ENCODE measurements at places on chromosomes 7 and 10.

GRCh38 chr10:35216303-35216905 is 89.8 kb downstream of the CREM start:
- no peak for DNase-seq

DNA sequence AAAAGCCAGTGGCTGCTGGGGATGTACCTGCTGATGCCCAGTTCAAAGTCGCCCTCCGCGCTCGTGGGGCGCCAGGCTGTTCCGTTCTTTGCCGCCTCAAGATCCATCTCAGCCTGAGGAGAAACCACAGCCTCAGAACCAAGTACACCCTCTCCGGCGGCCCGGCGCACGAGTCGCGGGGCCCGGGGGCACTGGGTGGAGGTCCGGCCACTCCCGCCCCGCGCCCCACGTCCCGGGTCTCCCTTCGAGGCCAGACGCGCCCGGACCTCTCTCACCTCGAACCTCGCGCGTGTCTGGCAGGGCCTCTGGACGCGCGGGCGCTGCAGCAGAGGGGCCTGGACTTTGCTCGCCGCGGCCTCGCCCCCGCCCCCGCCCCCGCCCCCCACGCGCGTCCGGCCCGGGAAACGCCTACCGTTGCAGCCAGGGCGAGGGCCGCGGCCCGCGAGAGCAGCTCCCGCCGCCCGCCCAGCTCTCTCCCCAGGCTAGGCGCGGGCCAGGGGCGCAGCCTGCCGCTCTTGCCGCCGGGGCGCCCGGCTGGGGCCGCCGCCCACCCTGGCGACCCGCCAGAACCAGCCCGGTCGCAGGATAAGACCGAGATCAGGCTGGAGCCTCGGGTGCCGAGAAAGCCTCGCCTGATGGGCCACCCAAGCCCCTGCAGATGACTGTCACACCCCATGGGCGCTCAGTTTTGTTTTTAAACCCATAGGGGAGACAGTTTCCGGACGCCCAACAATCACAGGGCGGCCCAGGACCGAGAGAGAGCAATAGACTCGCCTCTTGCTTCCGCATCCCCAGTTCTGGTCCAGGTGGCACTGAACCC is at the start of gene ABCB4:
ABCB4 (minus strand) TSS at position 322 of the 820 bp plus-strand sequence; CDS start at position 107, 215 bp downstream.
- DNase-seq = no peak

DNA sequence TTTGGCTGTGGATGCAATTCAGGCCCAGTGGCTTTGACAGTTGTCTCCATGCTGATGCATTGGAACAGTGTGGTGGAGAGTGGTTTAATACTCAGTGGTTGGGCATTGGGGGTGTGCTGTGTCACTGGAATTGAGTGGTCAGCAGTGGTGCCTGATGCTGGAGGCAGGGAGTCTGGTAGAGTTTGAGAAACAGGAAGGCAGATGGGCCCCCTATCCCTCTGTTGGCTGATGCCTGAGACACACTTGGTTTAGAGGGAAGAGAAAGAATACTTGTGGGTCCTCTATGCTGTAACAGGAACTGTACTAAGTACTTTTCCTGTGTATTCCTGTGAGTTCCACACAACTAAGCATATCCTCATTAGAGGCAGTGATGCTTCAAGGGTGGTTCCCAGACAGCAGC is 55.4 kb downstream of the EEPD1 start:
- no peak for DNase-seq

GRCh38 chr7:93226310-93226709 is at the start of gene HEPACAM2:
TSS of gene HEPACAM2 (minus strand) at chr7:93226469.
- no peak for DNase-seq

DNA sequence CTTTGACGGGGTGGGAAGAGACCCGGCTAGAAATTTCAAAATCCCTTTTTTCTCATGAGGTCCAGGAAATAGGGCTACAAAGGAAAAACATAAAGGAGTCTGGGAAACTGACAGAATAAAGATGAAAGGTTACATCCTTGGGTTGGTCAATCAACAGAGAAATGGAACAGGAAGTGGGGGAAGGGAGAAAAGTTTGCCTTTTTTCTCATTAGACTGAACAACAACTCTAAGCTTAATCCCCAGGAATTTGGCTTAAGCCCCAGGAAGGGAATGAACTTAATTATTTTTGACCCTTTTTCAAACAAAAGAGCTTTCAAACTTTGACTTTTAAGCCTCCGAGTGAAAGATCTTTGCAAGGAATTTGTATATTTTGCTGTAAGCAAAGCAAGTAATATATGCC is 32.7 kb downstream of the LGI1 start:
- DNase-seq = no peak

- DNase-seq = no peak
Measured at GRCh38 chr10:20970708-20971107, 73.6 kb upstream of the NEBL start.

GRCh38 chr7:129462420-129462819 is 28.2 kb downstream of the STRIP2 start:
- DNase-seq = peak; percentile 62

DNA sequence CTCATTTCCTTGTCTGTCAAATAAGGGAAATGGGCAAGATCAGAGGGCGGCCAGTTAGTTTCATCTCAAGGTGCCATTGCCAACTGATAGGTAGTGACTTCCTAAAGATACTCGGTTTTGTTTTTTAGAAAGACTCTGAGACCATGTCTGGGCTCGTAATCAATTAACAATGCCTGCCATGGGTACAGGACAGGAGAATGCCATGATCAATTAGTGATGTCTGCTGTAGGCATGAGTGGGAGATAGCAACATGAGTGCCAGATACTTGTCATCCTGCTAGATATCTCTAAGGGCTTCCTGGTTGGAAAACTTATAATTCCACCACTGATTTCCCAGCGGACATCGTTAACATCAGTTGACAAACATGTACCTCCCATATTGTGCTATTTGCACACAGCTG is 64.8 kb downstream of the SH3PXD2A start:
- no peak for DNase-seq

GRCh38 chr7:31028417-31028992 is 23.6 kb upstream of the ADCYAP1R1 start:
- no peak for DNase-seq

DNA sequence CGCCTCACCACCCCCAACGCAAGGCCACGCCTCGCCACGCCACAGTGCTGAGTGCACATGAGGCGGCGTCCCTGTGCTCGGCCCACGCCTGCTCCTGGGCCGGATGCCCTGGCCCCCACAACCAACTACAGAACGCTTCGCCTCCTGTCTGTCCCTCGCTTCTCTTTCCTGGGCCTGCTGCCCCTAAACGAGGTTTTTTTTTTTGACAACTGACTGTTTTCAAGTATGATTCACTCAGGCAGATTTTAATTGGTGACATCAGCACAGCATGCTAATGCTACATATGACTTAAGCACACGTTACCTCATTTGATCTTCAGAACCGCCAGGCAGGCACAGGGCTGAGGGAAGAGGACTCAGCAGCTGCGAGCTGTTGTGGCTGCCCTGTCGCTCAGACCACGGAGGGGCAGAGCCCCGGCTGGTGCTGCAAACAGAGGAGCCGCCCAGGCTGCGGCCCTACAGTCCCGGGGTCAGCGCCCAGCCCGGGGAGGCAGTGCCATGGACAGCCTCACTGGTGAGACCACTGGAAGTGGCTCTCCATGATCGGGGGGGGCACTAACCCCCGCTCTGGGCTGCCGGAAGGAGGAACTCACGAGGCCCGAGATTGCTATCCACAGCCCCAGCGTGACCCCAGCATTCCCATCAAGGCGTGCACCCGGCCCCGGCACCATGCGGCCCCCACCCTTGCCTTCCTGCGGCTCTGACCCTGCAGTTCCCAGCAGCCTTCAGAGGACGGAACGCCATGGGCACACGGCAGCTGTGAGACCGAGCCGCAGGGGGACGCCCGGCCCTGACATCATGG is 212.8 kb downstream of the MAD1L1 start:
- DNase-seq = peak; percentile 22

- DNase-seq = no peak
Measured at GRCh38 chr10:128007971-128008370, 101.1 kb downstream of the PTPRE start.

- DNase-seq = no peak
Measured at GRCh38 chr10:77518910-77519274, 118.7 kb downstream of the KCNMA1 start.

- DNase-seq = no peak
Measured at GRCh38 chr10:33326933-33327332, 7.5 kb downstream of the NRP1 start.

- DNase-seq = no peak
Measured at GRCh38 chr7:154726368-154726767, 276.6 kb downstream of the PAXIP1 start.

- no peak for DNase-seq
Measured at GRCh38 chr10:61779950-61780659, 117.4 kb downstream of the CABCOCO1 start.

DNA sequence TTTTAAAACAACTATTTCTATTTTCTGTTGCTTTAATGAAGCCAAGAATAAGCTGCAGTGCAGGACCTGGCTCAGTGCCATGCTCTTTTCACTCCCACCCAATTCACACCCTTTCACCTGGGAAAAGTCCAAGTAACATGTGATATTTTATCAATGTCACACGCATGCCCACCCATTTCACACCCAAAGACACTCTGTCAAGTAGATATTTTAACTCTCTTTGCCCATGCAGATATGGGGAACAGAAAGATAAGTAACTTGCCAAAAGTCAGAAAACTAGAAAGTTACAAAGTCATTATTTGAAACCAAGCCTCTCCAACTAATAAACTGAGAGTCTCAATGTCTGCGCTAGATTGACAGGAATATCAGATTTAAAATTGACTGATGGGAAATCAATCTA is 706.7 kb upstream of the PHF14 start:
- DNase-seq = no peak

- DNase-seq = no peak
Measured at GRCh38 chr7:47188136-47188535, 393.8 kb downstream of the TNS3 start.

GRCh38 chr7:28006491-28006890 is 174.1 kb downstream of the JAZF1 start:
- no peak for DNase-seq

GRCh38 chr10:119608316-119609155 is 11.8 kb upstream of the TIAL1 start:
- no peak for DNase-seq

GRCh38 chr10:26300001-26300400 is 83.4 kb downstream of the GAD2 start:
- no peak for DNase-seq

DNA sequence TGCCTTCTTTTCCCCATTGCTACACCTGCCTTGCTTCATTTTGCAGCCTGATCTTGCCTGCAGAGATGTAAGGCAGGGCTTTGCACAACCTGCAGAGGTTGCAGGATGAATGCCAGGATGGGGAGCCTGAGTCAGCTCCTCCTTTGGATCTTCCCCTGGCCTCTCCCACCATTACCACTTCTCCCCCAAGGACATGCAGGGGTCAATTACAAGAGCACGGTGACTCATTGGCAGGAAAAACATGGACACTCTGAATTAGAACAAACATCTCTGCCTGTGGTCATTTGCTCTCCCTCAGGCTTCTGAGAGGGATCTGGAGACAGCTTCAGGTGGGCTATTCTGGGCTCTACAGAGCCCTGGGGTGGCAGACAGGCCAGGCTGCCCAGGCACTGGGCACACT is 89.2 kb downstream of the HERPUD2 start:
- no peak for DNase-seq

- no peak for DNase-seq
Measured at GRCh38 chr7:130419658-130420057, 21.2 kb downstream of the CEP41 start.

GRCh38 chr10:22988581-22989360 is 60.9 kb downstream of the ARMC3 start:
- peak; percentile 63 for DNase-seq

DNA sequence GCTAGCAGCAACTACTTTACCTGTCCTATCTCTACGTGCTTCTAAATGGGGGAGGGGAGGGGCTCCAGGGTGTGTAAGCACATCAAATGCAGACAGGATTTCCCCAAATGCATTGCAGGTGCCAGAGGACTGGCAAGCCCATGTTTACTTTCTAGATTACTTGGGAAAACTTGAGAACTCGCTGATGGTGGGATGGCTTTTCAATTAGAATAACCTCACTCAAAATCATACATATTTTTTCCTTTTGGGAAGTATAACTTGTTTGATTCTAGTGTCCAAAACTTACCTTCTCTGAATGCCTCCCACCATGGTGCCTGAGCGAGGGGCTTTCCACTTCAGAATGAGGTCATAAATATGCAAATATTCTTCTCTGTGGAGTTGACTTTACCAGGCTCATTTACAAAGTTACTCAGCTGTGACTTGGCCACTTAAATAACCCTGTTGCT is 191.3 kb upstream of the RHOBTB1 start:
- DNase-seq = no peak

DNA sequence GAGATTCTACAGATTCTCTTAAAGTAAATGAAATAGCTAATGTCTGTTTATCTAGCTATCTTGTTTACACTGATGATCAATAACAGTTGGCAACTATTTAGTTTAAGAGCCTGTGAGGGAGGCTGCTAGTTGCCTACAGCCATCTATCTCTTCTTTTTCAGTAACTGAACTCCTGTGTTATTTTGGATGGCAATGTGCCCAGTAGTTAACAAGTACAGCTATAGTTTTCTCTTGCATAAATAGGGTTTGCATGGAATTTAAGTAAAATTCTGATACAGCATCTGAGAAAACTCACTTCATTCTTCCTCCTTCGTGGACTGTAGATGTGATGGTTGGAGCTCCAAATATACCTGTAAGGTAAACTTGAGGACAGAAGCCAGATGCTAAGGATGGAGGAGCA is 219.5 kb upstream of the POT1 start:
- DNase-seq = no peak

DNA sequence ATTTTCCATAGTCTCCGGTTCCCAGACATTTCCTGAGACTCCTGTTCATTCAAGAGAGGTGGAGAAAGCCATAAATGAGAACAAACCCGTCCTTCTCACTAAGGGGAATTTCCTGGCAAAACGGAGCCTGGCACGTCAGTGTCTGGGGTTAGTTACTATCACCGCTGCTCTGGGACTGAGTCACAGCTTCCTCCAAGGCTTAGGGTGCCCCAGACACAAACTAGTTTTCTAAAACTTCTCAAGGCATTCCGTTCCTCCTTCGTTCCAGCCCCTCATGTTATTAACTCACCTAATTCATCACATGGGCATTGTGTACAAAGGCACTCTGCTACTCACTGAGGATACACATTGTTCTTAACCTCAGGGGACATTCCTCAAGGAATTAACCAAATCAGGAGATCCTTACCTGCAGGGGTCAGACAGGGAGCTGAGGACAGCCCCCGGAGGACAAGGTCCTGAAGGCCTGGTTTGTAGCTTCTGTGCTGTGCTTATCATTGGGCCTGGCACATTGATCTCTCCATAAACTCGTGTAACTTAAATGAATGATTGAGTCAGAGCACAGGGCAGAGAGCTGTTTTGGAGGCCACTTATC is 103.0 kb upstream of the KLF6 start:
- DNase-seq = no peak

GRCh38 chr7:128267595-128267924 is 26.5 kb downstream of the LEP start:
- no peak for DNase-seq

GRCh38 chr7:29265208-29265923 is 70.8 kb downstream of the CHN2 start:
- DNase-seq = peak; percentile 8

GRCh38 chr7:14483663-14484062 is 418.9 kb downstream of the DGKB start:
- no peak for DNase-seq

GRCh38 chr7:111429781-111430180 is 132.5 kb downstream of the IMMP2L start:
- DNase-seq = no peak

- no peak for DNase-seq
Measured at GRCh38 chr7:74479066-74479781, 25.5 kb downstream of the GTF2IRD1 start.

GRCh38 chr10:95363303-95363912 is 72.6 kb upstream of the PDLIM1 start:
- peak; percentile 50 for DNase-seq

- DNase-seq = no peak
Measured at GRCh38 chr10:72238392-72239175, 22.5 kb upstream of the ASCC1 start.

All from AML-193 (cell line).